G401 (cell line): ENCODE measurements at places on chromosomes 6 and 20. TPM values are rescaled to one million over a fixed set of nuclear protein-coding genes. Genes with fewer than 3 reads are reported as not detected.
A peak's percentile ranks its signal among the peaks of the same experiment; 100 is the strongest.

Gene WFDC10B
- total RNA-seq: not detected in 2 replicates

Gene CAGE1
- total RNA-seq: 0.47 TPM in 1 of 2 replicates, not detected in the other

Gene CEP43
- total RNA-seq: 21.3 and 48.8 TPM in 2 replicates

Gene ITPA
- 78.9 and 91.6 TPM in 2 replicates for total RNA-seq

Gene IRAK1BP1
- total RNA-seq: 9.2 and 10.3 TPM in 2 replicates

Gene ZBTB46
- 39.7 and 42.5 TPM in 2 replicates for total RNA-seq

Gene HSPA1L
- 0.75 and 0.98 TPM in 2 replicates for total RNA-seq

Gene ISM1
- total RNA-seq: not detected in 2 replicates

DNA sequence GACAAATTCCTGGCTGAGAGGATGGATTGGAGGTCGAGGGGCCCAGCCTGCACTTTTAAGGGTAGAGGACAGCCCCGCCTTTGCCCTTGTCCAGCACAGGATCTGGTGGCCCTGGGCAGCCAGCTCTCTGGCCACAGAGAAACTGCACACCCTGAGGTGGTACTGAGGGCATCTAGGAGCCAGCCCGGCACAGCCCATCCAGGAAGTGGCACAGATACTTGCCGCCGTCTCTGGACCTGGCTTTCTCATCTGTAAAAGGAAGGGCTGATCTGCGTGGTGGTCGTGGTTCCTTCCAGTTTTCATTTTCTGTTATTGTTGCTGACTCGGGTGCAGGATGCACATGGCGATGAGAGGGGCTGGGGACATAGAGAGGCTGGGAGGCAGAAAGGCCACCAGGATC is 16.0 kb upstream of the SLC22A7 start:
- no peak for DNase-seq

- no peak for DNase-seq
Measured at GRCh38 chr6:2542858-2543218, 207.9 kb downstream of the MYLK4 start.

- DNase-seq: no peak
Measured at GRCh38 chr6:25137916-25138232, 141.3 kb upstream of the CARMIL1 start.

DNA sequence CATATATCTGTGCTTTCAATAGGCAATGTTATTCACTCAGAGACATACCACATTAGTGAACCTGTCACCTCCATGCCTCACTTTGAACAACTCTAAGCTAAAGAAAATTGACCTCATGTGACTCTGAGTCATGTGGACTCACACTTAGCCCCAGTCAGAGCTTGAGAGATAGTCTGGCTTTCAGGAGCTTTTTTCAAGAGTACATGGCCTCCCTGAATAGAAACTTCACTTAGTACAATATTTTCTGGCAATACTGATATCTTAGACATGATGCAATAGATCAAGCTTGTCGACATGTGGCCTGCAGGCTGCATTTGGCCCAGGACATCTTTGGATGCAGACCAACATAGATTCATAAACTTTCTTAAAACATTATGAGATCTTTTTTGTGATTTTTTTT is 8.5 kb downstream of the SPTLC3 start:
- DNase-seq: no peak

DNA sequence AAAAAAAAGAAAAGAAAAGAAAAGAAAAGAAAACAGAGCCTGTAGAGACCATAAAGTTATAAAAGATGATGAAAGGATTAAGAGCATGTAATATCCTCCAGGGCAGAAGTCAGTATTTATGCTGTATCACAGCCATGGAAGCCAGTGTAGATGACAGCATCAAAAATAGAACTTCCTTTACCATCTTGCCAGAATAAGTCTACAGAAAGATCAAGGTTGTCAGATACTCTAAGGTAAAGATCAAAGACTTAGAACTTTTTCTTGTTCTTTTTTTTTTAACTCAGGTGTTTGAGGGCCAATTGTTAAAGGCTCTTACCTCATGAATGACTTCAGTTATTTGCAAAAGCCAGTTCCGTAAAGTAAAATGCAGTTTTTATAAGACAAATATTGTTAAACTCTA is 54.6 kb downstream of the ARHGAP18 start:
- no peak for DNase-seq

- DNase-seq: peak; percentile 19
Measured at GRCh38 chr20:61699495-61700374, 365.9 kb downstream of the TAF4 start.

GRCh38 chr6:117456250-117456649 is 26.2 kb upstream of the DCBLD1 start:
- DNase-seq: no peak

DNA sequence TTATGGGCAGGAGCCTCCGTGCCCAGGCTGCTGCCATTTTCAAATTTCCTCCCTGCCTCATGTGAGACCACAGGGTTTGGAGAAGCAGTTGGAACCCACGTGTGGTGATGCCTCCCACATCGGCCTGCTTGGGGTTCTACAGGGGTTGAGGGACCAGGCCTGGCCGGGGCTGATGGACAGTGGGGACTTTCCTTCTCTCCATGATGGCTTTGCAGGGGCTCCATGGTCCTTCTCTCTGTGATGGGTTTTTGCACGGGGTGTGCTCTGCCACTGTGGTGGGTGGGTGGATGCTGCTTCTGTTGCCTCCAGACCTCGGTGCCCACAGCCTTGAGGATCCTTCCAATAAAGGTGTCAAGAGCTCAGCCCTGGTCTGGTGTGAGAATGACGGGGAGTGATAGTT is 54.4 kb downstream of the ADNP start:
- no peak for DNase-seq

DNA sequence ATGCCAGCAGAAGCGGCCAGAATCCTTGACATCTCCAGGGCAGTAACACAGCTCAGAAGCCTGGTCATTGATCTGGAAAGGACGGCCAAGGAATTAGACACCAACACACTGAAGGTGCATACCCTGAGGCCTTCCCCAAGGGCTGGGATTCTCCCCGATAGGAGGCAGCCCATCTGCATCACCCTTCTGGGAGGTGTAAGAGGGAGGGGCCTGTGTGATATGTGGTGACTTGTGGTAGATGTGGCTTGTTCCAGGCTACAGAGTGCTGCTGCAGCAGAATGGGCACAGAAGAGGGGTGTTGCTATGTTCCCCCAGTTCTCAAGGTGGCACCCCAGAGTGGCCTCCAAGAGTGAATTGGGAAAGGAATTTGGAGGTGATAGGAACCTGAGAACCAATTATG is 11.2 kb downstream of the TRIM40 start:
- DNase-seq: no peak

DNA sequence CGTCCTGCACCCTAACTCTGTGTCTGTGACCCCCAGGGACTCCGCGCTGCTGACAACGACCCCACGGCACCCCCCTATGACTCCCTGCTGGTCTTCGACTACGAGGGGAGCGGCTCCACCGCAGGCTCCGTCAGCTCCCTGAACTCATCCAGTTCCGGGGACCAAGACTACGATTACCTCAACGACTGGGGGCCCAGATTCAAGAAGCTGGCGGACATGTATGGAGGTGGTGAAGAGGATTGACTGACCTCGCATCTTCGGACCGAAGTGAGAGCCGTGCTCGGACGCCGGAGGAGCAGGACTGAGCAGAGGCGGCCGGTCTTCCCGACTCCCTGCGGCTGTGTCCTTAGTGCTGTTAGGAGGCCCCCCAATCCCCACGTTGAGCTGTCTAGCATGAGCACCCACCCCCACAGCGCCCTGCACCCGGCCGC is 129.0 kb downstream of the TAF4 start:
- no peak for DNase-seq

- DNase-seq: no peak
Measured at GRCh38 chr20:51759769-51760510, 8.2 kb downstream of the ATP9A start.

- DNase-seq: peak; percentile 45
Measured at GRCh38 chr6:128068119-128068479, 167.2 kb upstream of the THEMIS start.

DNA sequence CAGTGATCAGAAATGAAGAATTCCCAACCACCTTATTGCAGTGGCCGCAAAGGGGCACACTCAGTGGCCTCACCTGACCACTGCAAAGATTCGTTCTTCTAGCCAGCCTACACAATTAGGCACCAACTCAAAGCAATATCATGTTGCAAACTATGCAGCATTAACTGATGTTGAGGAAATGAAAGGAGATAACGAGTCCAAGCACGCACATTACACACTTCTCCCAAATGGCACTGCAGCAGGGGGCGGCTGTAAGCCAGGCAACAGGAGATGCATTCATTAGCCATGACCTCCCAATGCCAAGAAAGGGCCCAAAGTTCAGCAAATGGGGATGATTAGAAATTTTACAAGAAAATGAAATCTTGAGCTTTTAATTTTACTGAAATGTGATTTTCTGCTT is 39.3 kb downstream of the ATXN1 start:
- no peak for DNase-seq

GRCh38 chr6:156699017-156699421 is 78.2 kb upstream of the ARID1B start:
- DNase-seq: no peak
